ENCODE measurements at places on chromosomes 16 and 17. TPM values are rescaled to one million over a fixed set of nuclear protein-coding genes. Genes with fewer than 3 reads are reported as not detected.
A peak's percentile ranks its signal among the peaks of the same experiment; 100 is the strongest.

DNA sequence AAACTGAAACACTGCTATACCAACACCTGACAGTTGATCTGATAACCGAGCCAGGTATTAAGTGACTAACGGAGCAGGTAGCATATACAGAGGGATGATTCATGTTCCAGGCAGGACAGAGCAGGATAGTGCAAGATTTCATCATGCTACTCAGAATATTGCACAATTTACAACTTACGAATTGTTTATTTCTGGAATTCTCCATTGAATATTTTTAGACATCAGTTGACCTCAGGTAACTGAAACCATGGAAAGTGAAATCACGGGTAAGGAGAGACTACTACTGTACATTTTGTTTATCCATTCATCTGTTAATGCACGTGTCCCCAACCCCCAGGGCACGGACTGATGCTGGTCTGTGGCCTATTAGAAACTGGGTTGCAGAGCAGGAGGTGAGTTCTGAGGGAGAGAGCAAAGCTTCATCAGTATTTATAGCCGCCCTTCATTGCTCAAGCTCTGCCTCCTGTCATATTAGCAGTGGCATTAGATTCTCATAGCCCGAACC lies 14.5 kb upstream of the PPM1E start:
- no peak for DNase-seq

GRCh38 chr16:50932348-50932935 lies 190.6 kb downstream of the CYLD start:
- DNase-seq, result no peak

DNA sequence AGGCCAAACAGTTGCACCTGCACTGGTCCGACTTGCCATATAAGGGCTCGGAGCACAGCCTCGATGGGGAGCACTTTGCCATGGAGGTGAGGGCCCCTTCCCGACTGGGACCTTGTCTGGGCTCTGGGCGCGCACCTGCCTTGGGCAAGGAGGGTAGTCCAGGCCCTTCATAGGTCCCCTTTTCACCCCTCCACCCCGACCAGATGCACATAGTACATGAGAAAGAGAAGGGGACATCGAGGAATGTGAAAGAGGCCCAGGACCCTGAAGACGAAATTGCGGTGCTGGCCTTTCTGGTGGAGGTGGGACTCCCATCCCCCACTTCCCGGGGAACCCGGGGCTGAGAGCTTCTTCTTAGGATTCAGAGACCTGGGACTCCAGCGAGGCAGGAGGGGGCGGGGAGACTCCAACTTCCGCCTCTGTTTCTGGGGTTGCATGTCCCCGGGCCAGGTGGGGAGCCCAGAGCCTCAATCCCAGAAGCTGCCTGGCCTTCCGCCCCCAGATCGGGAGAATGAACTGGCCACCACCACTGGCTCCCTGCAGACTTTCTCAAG lies 7.8 kb downstream of the CA4 start:
- DNase-seq, result no peak

Gene SLC9A5
- 6.3 TPM for polyA plus RNA-seq

Gene OMG
- 0.37 TPM for polyA plus RNA-seq

Gene IRX5
- polyA plus RNA-seq, result 7.9 TPM

Gene DPEP3
- not detected for polyA plus RNA-seq

GRCh38 chr17:39144416-39144840 lies 7.0 kb downstream of the PLXDC1 start:
- DNase-seq, result no peak

Gene SYT17
- polyA plus RNA-seq, result 13.6 TPM

Gene CMTM4
- 65.0 TPM for polyA plus RNA-seq

- DNase-seq, result no peak
These were observed 165.1 kb upstream of the TNRC6C start for GRCh38 chr17:77793146-77793970.

DNA sequence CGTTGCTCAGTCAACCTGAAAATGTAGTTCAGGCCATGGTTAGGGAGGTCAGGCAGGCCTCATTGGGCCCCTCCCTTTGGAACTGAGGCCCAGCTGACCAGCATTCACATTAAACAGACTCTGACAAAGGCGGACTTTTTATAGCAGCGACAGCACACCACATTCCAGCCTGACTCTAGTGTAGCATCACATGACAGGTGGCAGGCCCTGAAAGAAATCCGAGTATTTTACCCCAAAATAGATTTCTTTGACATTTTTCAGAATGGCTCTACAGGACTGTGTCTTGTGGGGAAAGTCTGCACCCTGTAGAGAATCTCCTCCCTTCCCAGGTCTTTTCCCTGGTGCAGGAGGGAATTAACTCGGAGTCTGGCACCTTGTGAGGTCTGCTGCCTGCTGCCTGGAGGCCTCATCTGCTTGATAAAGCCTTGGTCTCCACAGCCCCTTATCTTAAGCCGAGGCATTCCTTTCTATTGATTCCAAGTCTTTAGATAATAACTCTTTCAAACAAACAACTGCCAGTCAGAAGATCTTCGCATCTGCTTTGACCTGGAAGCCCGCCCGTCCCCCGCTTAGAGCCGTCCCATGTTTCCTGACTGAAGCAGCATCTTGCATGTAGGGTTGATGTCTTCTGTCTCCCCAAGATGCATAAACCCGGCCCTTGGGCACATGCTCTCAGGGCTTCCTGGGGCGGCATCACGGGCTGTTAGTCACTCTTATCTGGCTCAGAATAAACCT lies 44.0 kb upstream of the CAPN15 start:
- DNase-seq, result no peak

DNA sequence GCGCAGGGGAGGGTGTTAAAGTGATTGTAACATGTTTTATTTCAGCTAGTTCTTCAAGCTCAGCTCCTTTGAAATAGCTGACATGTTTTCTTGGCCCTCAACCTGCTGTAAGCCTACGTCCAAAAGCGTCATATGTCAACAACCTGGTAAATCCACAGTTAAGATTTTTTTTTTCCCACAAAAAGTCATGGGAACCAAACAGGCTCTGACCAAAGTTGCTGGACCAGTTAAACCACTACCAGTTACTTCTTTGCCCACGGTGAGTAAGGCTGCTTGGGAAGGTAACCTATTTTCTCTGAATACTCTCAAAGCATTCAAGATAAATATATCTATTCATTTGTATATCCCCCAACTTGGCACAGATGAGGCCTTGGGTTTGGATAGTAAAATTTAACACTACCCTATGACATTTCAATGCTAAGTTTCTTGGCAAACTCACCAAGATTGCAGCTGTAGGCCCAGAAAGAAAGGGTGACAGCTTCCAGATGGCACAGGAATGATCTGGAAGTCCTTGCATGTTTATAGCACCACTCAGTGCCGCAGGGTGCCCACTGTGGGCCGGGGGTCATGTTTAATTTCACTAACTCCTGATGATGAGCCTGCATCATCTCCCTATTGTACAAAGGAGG lies 166.2 kb downstream of the XYLT1 start:
- DNase-seq, result peak; percentile 61

DNA sequence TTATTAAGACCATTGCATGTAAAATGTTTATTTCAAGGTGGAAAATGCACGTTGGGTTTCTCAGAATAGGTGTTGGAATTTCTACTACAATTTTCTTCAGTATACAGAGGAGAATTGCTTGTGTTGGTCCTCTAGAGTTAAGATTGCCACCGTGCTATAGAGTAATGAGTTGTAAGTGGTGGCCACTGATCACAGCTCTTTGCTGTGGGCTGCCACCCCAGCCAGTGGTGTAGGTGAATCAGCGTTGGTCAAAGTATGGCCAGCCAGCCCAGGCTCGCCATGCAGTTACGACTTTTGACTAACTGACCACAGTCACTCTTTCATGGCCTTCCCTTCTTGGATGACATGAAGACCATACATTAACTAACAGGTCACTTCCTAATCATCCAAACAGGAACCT lies 12.6 kb upstream of the PRKAR1A start:
- DNase-seq, result no peak

GRCh38 chr17:41657936-41658335 lies 30.7 kb upstream of the EIF1 start:
- DNase-seq, result no peak

Gene ABCA10
- 2.8 TPM for polyA plus RNA-seq

GRCh38 chr16:63904930-63905329 lies 1216.9 kb downstream of the CDH11 start:
- no peak for DNase-seq

DNA sequence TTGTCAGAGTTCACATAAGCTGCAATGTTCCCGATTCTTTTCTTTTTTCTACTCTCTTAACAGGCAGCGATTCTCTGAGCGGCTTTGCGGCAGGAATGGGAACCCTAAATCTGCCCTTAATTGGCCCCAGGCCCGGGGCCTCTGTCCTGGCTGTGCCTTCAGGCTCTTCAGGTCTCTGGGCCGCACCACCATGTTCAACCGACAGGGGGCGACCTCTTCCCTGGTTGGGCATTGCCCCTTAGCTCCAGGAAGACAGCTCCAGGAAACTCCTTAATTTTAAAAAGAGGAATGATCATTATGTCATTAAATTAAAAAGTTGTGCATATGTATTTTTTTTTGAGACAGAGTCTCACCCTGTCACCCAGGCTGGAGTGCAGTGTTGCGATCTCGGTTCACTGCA lies 20.3 kb downstream of the CACNG5 start:
- no peak for DNase-seq

Gene KRTAP9-2
- polyA plus RNA-seq, result not detected

GRCh38 chr17:34725008-34725407 lies 145.6 kb downstream of the TMEM132E start:
- no peak for DNase-seq

DNA sequence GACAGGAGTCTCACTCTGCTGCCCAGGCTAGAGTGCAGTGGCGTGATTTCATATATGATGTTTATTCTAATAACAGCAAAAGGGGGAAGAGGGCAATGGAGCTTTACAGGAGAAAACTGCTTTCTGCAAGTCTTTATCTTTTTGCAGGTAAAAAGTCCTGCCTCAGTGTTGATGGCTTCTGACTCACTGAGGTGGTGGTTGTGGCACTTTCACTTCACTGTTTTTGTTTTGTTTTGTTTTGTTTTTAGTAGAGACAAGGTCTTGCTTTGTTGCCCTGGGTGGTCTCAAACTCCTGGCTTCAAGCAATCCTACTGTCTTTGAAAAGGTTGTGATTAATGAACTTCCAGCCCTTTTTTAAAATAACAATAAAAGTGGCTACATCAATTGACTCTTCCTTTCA lies 68.0 kb upstream of the TBC1D3K start:
- no peak for DNase-seq

- DNase-seq, result no peak
These were observed 119.9 kb upstream of the SMURF2 start for GRCh38 chr17:64781810-64782555.
